NCI-H524 (cell line): ENCODE measurements at places on chromosomes 3 and 15.
A peak's percentile ranks its signal among the peaks of the same experiment; 100 is the strongest.

DNA sequence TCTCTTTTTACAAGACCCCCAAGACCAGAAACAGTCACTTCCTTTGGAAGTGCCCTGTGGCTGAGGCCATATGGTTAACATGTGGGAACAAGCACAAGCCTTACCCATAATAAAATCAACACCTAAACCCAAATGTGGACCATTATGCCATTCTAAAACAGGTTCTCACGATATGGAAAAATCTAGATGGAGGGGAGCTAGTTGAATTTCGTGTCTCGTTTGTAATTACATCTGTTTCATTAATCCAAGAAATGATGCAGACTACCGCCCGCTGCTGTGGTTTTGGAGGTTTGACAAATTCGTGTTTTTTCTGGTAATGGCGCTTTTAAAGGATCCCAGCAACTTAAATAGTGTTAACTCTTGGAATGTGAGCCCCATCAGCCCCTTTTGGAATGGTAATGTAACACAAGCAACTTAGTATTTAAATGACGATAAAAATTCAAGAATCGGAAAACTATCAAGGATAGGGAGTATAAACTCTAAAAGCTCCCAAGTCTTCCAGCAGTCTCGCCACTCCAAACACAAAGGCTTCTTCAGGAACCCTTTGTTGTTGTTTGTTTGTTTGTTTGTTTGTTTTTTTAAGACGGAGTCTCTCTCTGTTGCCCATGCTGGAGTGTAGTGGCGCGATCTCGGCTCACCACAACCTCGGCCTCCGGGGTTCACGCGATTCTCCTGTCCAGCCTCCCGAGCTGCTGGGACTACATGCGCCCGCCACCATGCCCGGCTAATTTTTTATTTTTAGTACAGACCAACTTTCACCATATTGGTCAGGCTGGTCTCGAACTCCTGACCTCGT lies 1.1 kb downstream of the CNBP start:
- DNase-seq, result peak; percentile 29

- DNase-seq, result no peak
Observed at GRCh38 chr3:16900779-16901440, 16.2 kb downstream of the PLCL2 start.

GRCh38 chr15:87753539-87753938 lies 503.0 kb downstream of the NTRK3 start:
- DNase-seq, result no peak

- DNase-seq, result no peak
Observed at GRCh38 chr15:81378443-81378842, 4.4 kb upstream of the TMC3 start.

DNA sequence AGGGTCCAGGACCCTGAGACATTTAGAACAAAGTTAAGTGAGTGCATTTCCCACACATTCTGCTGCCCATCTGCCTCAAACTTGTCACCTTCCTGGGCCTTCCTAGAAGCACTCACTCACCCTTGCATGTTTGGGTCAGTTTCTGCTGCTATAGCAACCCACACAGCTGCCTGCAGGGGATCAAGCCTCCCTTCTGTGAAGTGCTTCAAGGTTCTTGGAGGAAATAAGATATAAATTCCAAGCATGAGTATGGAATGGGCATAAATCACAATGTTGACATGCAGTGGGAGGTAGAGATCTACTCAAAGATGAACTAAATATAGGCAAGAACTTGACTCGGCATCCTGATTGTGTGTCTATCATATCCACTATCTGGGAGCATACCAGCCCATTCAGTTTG lies 140.4 kb downstream of the SLC9A9 start:
- DNase-seq, result peak; percentile 64

GRCh38 chr15:63805993-63806980 lies 27.5 kb downstream of the HERC1 start:
- DNase-seq, result no peak
